ENCODE measurements at places on chromosomes 12 and 14.

DNA sequence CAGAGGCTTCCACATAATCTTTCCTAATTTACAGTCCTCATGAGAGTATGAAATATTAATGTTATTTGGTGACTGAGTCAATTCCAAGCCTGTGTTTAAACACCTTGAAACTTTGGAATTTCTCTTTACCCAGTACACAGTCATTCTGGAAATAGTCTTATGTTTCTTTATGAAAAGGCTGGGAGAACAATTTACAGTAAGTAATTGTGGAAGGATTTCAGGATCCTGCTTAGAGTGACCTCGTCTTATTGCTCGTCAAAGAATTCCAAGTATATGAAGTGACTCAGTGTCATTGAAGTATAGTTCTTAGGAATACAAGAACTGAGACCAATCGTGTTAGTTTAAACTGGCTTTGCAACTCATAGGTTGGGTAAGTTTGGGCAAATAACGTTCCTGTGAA lies 634.2 kb downstream of the SLC16A7 start:
- no peak for DNase-seq

DNA sequence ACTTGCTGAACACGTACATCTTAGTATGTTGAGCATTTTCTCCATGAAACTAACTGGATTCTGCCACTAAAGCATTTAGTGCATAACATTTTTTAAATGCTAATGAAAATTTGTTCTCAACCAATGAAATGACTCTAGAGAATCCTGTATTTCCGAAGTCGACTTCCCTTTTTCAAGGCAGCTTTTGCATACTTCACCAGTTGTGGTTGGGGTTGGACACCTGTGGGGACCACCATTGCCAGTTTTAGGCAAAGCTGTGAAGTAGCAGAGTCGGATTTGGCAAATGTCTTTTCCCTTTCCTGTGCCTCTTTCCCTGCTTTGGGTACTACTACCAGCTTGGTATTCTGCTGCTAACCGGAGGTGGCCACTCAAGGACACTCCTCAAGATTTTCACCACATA lies 349.2 kb downstream of the BCAT1 start:
- no peak for DNase-seq

- DNase-seq, result no peak
Measured at GRCh38 chr12:104703372-104703771, 246.6 kb downstream of the CHST11 start.

- no peak for DNase-seq
Measured at GRCh38 chr14:68766299-68767247, 26.3 kb downstream of the ZFP36L1 start.

- DNase-seq, result no peak
Measured at GRCh38 chr12:65779091-65779642, 45.1 kb upstream of the HMGA2 start.

DNA sequence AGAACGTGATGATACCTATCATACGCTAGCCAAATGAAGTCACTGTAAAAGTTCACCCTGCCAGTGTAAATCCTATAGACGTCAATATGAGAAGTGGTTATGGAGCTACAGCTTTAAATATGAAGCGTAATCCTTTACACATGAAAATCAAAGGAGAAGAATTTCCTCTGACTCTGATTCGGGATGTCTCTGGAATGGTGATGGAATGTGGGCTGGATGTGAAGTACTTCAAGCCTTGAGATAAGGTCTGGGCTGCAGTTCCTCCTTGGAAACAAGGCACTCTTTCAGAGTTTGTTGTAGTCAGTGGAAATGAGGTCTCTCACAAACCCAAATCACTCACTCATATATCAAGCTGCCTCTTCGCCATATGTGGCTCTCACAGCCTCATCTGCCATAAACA lies 53.1 kb upstream of the NAP1L1 start:
- no peak for DNase-seq

DNA sequence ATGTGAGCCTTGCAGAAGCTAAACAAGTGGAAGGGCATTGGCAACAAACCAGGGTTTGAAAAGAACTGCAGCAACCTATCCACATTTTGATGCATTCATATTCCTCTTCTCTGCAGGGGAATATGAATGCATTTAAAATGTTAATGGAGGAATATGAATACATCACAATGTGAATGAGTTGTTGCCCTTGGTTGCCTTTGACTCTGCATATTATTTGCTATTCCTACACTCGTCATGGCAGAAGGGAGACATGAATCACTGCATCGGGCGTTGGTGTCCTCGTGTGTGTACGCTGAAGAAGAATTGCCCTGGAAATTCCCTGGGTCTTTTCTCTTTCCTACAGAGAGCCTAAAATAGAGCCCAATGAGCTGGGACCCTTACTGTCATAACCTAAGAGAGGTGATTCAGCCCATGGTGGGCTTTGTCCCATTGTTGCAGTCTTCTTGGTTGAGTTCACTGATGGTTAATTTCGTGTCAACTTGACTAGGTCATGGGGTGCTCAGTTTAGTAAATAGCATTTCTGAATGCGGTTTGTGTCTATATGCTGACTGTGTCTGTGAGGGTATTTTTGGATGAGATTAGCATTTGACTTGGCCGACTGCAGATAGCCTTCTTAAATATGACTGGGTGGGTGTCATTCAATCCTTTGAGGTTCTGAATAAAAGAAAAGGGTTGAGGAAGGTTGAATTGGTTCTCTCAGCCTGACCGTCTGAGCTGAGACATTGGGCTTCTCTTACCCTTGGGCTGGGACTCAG lies 1422.9 kb upstream of the TMEM132C start:
- no peak for DNase-seq

GRCh38 chr14:69314327-69314726 lies 54.4 kb downstream of the GALNT16 start:
- DNase-seq, result no peak

DNA sequence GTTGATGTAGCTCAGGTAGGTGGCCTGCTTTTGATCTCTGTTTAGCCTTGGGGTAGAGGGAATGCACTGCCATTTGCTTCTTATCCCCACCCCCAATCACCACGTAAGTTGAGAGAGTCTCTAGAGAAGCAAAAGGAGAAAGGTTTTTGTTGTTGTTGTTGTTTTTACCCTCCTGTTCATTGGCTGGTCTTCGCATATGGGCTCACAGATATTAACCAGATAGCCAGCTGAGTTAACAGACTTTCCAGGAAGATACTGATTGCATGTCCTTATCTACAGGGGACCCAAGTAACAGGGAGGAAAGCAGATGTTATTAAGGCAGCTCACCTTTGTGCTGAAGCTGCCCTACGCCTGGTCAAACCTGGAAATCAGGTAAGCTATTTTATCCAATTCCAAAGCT lies 2.9 kb downstream of the PA2G4 start:
- no peak for DNase-seq

DNA sequence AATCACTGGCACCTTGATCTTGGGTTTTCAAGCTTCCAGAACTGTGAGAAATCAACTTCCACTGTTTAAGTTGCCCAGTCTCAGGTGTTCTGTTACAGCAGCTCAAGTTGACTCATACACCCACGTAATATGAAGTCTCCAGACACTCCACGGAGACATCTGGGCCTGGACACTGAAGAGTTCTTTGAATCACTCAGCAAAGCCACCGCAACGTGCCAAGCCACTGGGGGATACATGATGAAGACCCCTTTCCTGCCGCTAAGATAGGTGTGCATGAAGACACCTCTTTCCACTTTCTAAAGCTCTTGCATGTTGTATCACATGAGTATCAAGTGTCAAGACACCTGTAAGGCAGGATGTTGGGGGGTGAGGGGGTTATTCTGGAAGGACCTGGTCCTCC lies 311.7 kb upstream of the RTL1 start:
- DNase-seq, result no peak

DNA sequence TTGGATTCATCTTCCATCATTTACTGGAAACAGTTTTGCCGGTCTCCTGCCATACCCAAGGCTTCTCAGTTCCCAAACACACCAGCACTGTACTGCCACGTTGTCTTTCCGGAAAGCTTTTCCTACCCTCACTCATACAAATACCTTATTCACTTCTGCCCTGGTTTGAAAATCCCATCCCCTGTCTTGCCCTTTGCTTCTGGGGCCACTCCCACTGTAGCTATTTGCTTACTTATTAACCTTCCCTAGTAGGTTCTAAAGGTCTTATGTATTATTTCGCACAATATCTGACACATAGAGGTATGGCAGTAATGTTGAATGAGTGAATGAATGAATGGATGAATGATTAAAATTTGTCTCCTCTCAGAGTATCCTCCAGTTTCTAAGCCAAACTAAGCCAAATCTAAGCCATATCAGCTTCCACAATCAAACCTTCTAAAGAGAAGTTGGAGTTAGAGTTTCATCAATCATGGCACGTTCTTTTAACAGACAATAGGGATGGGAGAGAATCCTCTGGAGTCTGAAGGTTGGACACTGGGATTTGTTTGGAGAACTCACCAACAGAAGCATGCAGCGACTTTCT lies 18.6 kb downstream of the TSPAN8 start:
- DNase-seq, result no peak

GRCh38 chr12:11763760-11764520 lies 114.5 kb downstream of the ETV6 start:
- no peak for DNase-seq

DNA sequence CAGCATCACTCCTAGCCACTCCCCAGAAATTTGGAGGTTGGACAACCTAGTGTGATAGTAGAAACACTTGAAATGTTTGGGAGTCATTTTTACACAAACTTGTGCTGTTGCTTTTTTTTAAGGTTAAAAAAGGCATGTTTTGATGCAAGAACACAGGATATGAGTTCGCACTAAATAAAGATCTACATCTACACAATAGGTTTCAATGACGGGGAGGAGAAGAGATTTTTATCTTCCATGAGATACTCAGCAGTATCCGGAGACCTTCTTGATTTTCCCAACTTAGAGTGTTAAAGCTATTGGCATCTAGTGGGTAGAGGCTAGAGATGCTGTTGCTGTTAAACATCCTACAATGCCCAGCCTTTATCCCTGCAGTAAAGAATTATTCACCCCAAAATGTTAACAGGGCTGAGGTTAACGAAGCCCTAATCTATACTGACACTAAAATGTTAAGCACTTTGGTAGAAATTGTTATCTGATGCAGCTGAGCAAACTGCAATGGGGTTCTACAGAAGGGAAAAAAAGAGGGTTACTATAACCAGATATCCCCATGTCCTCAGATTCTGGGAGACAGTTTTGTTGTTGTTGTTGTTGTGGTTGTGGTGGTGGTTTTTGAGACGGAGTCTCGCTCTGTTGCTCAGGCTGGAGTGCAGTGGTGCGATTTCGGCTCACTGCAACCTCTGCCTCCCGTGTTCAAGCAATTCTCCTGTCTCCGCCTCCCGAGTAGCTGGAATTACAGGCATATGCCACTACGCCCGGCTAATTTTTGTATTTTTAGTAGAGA lies 14.0 kb upstream of the PCNX1 start:
- DNase-seq, result no peak

DNA sequence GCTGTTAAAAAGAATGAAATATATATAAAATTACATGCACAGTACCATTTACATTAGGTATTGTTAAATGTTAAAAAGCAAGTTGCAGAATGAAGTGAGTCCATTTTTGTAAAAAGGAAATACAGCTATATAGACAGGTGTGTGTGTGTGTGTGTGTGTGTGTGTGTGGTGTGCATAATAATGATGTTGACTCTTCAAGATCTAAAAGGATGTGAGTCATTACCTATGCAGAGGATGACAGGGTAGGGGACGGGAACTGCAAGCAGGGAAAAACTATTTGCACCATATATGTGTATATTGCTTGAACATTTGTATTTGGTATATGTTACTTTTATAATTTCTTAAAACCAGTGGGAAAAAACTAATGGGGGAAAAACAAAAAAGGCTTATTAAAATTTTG lies 3.1 kb downstream of the C14orf39 start:
- DNase-seq, result no peak

- DNase-seq, result no peak
Measured at GRCh38 chr12:19908830-19909229, 459.5 kb upstream of the PDE3A start.

GRCh38 chr14:54794159-54794558 lies 108.5 kb downstream of the GCH1 start:
- no peak for DNase-seq

DNA sequence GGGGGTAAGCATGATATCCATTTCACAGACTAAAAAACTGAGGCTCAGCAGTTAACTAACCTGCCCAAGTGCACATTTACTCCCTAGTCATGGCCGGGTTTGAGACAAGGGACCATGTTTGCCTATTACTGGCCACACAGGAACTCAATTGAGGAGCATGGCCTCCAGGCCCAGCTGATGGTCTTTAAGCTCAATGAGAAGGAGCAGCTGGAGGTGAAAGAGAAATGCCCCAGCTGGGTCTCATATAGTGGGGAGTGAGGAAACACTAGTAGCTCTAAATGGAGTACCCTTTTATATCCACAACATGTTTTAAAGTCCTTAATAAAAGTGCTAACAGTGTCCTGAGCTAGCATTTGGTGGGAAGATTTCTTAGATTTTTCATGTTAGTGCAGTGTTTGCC lies 1.6 kb downstream of the TDP1 start:
- no peak for DNase-seq

DNA sequence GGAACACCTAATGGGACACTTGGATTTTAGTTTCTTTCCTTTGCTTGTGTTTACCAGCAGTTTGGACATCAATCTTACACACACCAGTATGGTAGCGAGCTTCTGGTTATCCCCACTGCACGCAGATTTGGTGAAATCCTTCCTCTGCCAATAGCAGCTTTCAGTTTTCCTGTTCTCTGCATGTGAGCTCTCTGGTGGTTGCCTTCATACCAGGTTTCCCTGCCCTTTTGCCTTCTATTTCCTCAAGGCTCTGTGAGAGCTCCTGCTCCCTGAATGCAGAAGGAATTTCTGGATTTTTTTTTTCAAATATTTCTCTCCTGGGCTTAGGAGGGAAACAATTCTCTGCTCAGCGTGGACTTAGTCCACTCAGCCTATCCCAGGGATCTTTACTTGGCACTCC lies 93.0 kb upstream of the CCDC91 start:
- no peak for DNase-seq

- DNase-seq, result no peak
Measured at GRCh38 chr14:38994731-38995130, 108.3 kb downstream of the SEC23A start.

DNA sequence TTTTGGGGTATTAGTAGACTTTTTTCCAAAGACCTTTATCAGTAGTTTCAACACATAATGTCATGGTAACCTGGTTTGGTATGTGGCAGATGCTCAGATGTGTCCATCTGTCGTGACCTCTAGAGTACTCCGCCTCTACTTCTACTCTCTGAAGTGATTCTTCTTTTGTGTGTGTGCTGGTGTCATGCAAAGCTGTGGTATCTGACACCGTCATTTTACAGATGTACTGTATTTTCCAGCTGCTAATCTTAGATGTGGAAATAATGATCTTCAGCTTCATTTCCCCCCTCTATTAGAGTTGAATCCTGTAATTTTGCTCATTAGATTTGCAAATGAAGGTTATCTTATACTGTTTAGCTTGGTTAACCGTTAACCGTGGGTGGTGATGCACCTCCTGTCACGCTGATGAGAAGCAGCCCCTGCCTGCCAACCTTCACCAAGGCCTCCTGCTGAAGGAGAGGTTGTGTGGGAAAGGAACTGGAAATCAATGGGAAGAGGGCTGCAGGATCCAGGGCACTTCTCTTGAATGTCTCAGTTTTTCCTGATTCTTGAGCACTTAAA lies 222.4 kb upstream of the AMIGO2 start:
- DNase-seq, result no peak

DNA sequence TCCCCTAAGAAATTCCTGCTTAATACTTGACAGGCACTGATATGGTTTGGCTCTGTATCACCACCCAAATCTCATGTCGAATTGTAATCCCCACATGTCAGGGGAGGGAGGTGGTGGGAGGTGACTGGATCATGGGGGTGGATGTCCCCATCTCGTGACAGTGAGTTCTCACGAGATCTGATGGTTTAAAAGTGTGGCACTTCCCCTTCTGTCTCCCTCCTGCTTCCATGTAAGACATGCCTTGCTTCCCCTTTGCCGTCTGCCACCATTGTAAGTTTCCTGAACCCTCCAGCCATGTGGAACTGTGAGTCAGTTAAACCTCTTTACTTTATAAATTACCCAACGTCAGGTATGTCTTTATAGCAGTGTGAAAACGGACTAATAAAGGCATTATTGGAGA lies 198.0 kb downstream of the FOXN3 start:
- DNase-seq, result no peak
